NCI-H446 treated with DMSO at 0.1 percent for 48 hours (cell line): ENCODE measurements at places on chromosomes 16 and 17.
A peak's percentile ranks its signal among the peaks of the same experiment; 100 is the strongest.

- no peak for DNase-seq
Measured at GRCh38 chr17:6789146-6789545, 13.1 kb downstream of the FBXO39 start.

- peak; percentile 10 for DNase-seq
Measured at GRCh38 chr16:20383106-20384029, 21.2 kb downstream of the PDILT start.

- DNase-seq, result no peak
Measured at GRCh38 chr17:59811209-59811608, 81.5 kb downstream of the TUBD1 start.

DNA sequence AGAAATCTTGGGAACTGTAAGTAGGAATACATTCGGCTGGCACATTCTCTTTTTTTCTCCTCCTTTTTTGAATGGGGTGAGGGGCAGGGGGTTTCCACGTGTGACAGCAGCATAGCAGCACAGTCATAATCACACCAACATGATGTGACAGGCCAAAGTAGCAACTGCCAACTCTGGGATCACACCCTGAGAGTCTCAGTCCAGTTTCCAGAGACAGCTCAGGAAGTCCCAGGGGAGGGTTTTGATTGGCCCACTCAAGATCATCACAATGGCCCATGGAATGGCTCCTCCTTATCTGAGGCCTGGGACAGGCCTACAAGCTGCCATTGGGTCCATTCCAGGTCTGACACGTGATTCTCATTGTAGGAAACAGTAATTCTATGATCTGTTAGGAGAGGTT is 207.1 kb upstream of the ASIC2 start:
- DNase-seq, result no peak

- no peak for DNase-seq
Measured at GRCh38 chr16:14553447-14553846, 76.6 kb downstream of the PARN start.

DNA sequence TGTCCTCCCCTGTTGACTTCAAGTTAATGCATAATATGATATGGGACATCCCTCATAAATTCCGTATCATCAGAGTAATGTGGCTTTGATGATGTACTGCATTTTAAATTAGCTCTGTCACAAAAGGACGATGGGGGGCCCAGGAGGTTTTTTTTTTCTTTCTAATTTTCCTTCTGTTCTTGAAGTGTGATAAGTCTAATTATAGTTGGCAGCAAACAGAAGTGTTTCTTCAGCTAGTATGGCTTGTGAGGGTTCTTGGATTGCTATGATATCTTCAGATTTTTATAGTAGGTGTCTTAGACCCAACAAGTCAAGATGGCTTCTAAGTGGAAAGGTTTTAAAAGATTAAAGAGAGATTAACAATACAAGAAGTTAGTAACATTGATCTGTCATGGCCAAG is 796.2 kb upstream of the RBFOX1 start:
- DNase-seq, result no peak

DNA sequence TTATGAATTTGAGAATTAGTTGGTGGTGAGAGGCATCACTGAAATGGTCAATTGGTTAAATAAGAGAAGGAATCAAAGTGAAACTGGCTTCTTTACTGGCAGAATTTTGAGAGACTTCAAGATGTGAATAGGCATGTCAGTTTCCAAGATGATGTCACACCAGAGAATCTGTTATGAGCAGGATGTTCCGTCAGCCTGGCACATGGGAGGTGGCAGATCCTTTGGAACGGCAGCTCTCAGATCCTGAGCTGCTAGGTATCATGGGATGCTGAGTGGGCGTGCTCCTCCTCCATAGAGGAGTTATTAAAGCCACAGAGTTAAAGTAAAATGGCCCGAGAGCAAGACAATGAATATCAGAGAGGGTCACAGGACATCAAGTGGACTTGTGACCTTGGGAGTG is 444.3 kb upstream of the HSBP1 start:
- no peak for DNase-seq

DNA sequence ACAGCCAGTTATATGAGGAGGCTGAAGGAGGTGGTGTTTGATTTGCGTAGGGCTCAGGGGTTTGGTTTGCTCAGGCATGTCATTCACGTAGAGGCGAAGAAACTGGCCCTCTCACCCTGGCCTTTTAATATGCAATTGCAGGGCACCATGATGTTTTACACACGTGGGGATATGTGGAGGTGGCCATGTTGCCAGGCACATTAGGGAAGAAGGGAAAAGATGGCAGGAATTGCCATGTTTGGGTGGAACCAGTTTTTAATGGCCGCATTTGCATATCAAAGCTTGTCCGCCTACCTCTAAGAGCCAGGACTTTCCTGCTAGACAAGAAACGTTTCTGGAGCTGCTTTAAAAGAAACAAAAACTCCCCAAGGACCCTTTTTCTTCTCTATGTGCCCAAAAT is 1483.7 kb upstream of the GOT2 start:
- no peak for DNase-seq

GRCh38 chr16:79392081-79392480 is 208.5 kb downstream of the MAF start:
- DNase-seq, result no peak

- DNase-seq, result no peak
Measured at GRCh38 chr17:2174014-2174413, 119.1 kb downstream of the HIC1 start.

DNA sequence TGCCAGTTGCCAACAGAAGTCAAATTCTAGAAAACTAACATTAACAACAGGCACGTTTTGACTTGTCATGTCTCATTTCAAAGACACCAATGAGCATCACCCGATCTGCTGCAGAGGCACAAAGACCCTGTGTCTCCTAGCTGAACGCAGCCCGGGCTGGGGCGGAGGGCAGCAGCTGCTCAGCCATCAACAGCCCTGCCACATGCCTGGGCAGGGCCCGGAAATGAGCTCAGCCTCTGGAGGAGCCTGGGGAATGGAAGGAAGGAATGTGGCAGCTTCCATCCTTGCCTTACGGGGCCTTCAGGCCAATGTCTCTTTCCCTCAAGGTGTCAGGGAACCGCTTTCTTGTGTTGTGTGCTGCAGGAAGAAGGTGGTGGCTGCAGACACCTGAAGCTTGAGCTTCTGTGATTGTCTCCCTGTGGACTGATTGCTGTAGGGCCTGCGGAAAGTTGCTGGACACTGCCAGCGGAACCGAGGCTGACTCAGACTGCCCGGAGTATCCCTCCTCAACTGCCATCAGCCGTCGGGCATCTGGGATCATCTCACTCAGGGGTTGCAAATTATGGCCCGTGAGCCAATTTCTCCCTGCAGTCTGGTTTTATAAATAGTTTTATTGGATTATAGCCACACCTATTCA is 7.3 kb downstream of the CDH13 start:
- no peak for DNase-seq

GRCh38 chr16:13982451-13982850 is 62.5 kb downstream of the ERCC4 start:
- DNase-seq, result peak; percentile 12

GRCh38 chr17:7407485-7408251 is at the start of gene NLGN2:
TSS of gene NLGN2 (plus strand) at chr17:7407845. CDS start at chr17:7408256, 411 bp downstream.
- no peak for DNase-seq

- no peak for DNase-seq
Measured at GRCh38 chr16:12639044-12639443, 164.6 kb downstream of the CPPED1 start.

DNA sequence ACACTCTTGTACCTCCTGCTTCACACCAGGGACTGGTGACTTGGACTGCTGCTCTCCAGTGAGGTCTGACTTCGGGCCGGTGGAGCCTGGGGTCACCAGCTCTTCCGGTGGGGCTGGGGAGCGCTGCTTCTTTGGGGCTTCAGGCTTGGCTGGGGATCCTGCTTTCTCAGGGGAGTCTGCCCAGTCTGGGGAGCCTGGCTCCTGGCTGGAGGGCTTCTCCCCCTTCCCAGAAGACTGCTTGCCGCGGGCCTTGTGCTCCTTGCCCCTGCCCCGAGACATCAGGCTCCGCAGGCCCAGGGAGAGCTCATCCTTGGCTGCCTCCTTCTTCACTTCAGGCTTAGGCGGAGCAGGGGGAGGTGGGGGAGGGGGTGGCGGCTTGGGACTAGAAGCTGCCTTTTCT is 52.4 kb downstream of the MYO18A start:
- DNase-seq, result no peak

DNA sequence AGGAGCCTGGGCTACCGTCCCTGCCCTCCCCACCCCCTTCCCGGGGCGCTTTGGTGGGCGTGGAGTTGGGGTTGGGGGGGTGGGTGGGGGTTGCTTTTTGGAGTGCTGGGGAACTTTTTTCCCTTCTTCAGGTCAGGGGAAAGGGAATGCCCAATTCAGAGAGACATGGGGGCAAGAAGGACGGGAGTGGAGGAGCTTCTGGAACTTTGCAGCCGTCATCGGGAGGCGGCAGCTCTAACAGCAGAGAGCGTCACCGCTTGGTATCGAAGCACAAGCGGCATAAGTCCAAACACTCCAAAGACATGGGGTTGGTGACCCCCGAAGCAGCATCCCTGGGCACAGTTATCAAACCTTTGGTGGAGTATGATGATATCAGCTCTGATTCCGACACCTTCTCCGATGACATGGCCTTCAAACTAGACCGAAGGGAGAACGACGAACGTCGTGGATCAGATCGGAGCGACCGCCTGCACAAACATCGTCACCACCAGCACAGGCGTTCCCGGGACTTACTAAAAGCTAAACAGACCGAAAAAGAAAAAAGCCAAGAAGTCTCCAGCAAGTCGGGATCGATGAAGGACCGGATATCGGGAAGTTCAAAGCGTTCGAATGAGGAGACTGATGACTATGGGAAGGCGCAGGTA is 762 bp downstream of the CDK12 start:
- no peak for DNase-seq

GRCh38 chr16:2028620-2029220 is 2.0 kb downstream of the NHERF2 start:
- DNase-seq, result no peak

DNA sequence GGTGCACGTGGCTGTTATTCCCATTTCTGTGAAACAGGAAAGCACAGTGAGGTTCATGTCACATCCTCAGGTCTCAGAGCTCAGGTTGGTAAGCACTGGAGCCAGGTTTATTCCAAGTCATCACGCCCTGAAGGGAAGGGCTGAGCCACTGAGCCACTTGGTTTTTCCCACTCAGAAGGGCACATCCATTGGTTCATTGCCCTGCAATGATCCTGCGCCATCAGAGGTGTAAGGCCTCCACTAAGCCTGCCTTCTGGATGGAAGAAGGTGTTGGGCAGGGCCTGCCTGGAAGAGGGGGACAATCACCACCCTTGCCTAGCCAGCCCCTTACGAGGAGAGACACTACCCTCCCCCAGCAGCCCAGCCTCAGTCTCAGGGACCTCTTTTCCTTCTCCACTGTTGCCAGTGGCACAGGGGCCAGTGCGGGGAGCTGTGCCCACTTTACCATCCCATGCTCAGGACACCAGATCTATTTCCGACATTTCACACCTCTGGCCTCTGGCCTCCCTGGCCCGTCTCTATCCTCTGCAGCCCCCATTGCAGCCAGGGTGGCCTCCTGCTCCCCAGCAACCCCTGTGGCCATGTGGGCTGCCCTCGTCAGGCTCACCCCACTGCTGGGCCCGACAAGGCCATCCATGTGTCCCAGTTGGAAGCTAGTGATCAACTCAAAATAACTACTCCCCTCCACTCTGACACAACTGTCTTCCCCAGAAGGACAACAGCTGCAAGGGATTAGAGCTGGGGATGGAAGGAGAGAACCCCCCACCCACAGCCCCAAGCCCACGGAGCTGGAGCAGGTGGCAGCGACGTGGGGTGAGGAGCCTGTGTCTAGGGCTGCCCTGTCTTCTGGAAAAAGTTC is 29.9 kb downstream of the CFAP20 start:
- no peak for DNase-seq

GRCh38 chr17:7416323-7416722 is 3.8 kb upstream of the SPEM1 start:
- DNase-seq, result no peak

GRCh38 chr17:13160296-13160695 is 142.5 kb upstream of the ELAC2 start:
- no peak for DNase-seq

- no peak for DNase-seq
Measured at GRCh38 chr17:36856222-36856621, 81.1 kb upstream of the LHX1 start.

DNA sequence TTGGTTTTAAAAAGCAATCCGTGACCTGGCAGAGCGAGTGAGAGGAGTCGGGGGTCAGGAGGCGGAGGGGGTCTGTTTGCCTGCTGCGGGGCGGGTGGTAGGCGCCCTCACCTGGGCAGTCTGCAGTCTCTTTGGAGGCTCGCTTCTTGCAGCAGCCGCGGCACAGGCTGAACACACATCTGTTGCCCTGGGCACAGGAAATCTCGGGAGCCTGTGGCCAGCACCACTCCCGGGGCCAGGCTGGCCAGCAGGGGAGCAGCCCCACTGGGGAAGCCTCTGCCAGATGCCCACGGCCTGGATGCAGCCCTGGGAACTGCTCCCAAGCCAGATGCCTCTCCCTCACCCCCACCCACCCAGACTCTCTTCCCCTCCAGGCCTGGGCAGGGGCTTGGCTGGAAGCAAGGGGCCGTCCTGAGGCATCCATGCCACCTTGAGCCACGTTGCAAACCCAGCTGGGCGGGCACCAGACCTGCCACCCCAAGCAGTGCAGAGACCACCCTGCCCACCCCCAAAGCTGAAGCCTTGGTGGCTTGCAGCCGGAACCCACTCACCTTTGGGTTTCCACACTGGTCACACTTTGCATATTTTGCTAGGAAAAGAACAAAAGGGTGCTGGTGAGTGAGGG is 6.6 kb downstream of the GPS1 start:
- DNase-seq, result no peak

GRCh38 chr17:40190197-40191021 is 13.1 kb downstream of the RAPGEFL1 start:
- no peak for DNase-seq

DNA sequence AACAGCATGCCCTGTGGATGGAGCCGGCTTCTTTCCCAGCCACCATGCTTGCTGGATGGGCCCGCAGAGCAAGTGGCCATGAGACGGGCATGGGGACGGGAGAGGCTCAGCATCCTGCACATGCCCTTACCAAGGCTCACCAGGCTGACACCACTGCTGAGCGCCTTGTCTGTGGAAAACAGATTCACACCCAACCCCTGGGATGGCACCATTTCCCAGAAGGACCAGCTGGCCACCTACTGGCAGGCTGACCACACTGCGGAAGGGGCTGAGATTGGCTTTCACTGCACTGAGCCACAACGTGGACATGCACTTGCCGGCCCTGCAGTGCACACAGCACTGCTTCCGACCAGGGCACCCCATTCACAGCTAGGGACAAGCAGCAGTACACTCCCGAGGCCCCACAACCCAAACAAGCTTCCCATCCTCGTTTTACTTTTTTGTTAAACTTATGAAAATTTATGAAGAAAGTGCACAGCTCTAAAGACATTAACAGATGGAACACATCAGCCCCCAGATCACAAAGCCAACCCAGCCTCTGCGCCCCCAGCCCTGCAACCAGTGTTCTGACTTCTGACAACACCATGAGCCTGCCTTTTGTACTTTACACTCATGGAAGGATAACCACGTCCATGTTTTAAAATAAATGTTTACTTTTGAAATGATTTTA is 13.9 kb upstream of the KRTAP17-1 start:
- DNase-seq, result no peak

- DNase-seq, result no peak
Measured at GRCh38 chr17:607361-608147, 107.1 kb downstream of the VPS53 start.

- no peak for DNase-seq
Measured at GRCh38 chr16:4399001-4399730, 17.2 kb downstream of the CORO7 start.
